ENCODE measurements at places on chromosomes 2 and 18.
A peak's percentile ranks its signal among the peaks of the same experiment; 100 is the strongest.

DNA sequence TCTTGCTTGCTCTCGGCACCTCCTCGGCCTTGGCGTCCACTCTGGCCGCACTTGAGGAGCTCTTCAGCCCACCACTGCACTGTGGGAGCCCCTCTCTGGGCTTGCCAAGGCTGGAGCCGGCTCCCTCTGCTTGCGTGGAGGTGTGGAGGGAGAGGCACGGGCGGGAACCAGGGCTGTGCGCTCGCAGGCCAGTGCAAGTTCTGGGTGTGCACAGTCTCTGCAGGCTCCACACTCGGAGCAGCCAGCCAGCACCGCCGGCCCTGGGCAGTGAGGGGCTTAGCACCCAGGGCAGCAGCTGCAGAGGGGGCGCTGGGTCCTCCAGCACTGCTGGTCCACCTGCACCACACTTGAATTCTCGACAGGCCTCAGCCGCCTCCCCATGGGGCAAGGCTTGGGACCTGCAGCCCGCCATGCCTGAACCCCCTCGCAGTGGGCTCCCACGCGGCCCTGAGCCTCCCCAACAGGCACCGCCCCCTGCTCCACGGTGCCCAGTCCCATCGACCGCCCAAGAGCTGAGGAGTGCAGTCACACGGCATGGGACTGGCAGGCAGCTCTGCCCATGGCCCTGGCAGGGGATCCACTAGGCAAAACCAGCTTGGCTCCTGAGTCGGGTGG, 411.2 kb upstream of the CHAC2 start:
- DNase-seq = no peak

DNA sequence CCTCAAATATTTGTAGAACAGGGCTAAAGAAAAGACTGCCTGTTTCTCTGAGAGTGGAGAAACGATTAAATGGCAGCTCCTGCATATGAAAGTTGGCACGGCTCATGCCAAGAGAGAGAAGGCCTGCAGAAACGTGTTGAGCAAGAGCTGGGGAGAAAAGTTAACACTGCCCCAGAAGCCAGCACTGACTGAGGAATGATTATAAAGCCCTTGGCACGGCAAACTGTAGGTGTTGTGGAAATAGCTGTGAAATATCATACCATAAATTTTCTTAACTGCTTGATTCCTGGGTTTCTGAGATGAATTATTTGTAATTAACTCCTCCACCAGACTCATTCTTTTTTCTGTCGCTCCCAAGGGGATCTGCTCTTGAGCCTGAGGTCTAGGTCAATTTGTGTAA, 4.3 kb downstream of the FRZB start:
- DNase-seq = no peak

GRCh38 chr18:79772108-79772864, 25.5 kb upstream of the KCNG2 start:
- no peak for DNase-seq

DNA sequence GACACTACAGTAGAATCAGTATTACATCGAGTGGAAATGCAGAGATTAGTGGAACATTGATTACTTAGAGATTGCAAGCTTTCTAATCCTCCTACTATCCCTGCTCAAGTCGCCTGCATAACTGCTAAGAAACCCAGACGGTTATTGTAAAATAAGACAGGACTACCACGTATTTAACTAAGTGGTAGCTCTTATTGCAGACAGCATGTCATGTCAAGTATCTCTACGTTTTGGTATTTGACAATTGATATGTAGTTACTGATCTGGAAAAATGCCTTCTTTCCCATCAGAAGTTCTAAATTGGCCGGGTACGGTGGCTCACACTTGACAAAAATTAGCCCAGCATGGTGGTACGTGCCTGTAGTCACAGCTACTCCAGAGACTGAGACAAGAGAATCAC, 404.1 kb downstream of the CBLN2 start:
- no peak for DNase-seq

DNA sequence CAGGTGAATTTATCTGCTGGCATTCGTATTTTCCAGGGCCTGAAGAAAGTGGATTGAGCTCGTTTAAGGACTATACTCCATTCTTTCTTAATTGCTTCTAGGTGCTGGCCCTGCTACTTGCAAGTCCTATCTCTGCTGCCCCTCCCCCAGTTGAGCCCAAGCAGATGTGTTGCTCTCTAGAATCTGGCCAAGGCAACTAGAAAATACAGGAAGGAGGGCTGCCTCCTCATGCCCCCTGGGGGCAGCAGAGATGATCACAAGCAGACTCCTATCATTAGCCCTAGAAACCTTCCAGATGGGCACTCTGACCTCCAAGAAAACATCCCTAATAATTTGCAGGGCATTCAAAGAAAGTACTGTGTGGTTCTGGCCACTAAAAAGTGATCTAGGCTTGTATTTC, 72.5 kb upstream of the CYP26B1 start:
- DNase-seq = no peak

GRCh38 chr2:53243430-53243829, 524.2 kb upstream of the CHAC2 start:
- DNase-seq = no peak

- DNase-seq = no peak
Measured at GRCh38 chr2:221420245-221420644, 151.9 kb downstream of the EPHA4 start.

DNA sequence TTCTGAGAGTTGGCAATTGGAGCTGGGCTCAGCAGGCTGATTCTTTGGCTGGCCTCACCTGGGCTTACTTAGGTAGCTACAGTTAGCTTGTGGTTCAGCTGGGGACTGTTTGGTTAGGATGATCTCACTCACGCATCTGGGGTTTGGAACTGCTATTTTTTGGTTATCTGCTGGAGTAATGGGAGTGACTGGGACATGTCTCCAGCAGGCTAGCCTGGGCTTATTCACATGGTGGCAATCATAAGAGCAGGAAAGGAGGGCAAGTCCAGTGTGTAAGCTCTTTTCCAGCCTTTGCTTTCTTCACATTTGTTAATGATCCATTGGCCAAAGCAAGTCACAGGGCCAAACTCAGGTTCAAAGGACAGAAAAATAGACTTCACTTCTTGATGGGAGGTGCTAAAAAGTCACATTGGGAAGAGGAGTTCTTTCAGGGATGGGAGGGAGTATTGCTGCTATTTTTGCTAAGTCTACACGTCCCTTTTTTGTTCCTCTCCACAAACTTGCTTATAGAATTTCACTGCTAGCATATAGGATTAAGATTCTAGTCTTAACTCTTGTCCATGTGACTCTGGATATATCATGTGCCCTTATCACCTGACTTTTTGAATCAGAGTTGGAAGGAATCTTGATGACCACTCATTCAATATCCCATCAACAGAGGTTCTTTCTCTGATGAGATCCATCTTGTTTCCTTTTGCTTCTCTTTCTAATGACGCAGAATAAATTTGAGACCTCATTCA, 174.0 kb downstream of the ZFP36L2 start:
- no peak for DNase-seq

GRCh38 chr2:121377646-121378045, 92.6 kb upstream of the TFCP2L1 start:
- DNase-seq = peak; percentile 6

DNA sequence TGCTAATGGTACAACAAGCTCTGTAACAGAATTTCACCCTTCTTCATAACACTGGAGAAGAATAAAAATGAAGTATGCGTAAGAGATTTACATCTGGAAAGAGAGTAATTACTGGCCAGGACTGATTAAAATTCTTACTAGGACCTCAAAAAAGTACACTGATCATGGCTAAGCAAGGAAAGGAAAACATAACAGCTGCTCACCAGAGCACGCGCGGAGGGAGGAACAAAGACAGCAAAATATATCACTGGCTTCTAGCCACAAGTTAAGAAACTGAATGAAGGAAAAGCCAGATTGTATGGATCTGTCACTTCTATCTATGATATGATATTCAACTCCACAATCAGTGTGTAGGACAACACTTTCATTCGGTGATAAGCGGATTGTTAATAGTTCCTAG, 15.6 kb upstream of the CYTIP start:
- no peak for DNase-seq

GRCh38 chr2:217952409-217952808, 50.4 kb downstream of the TNS1 start:
- DNase-seq = no peak

GRCh38 chr2:170313992-170314348, 136.0 kb downstream of the MYO3B start:
- DNase-seq = no peak

GRCh38 chr2:136439064-136439676, 321.2 kb upstream of the CXCR4 start:
- DNase-seq = no peak

GRCh38 chr18:58339890-58340289, 289.0 kb downstream of the ALPK2 start:
- DNase-seq = no peak

DNA sequence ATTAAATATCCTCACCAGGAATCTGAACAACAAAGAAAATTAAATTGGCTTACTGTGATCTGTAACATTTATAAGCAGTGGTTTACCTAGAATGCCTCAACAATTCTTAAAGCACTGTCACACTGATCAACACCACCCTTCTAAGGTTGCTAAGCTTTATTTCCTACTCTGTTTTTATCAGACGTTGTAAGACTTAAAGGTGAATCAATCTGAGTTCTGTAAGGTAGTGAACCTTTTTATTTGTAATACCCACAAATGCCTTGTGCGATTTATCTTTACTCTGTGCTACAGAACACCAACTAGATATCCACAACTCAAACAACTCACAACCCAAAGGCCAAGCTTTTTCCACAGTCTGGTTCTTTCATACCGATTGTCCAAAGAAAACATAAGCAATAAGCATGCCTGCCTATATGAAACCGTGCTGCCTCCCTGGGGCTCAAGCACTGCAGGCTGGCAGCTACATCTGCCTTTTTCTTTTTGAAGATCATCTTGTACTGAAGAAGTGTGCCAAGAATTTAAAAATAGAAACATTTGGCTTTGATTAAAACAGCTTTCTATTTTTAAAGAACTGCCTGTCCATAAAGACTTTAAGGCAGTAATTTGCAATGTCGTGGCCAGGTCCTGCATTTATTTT, 490.7 kb downstream of the NUP35 start:
- DNase-seq = no peak

GRCh38 chr18:13547347-13547746, 179.0 kb downstream of the FAM210A start:
- DNase-seq = no peak

DNA sequence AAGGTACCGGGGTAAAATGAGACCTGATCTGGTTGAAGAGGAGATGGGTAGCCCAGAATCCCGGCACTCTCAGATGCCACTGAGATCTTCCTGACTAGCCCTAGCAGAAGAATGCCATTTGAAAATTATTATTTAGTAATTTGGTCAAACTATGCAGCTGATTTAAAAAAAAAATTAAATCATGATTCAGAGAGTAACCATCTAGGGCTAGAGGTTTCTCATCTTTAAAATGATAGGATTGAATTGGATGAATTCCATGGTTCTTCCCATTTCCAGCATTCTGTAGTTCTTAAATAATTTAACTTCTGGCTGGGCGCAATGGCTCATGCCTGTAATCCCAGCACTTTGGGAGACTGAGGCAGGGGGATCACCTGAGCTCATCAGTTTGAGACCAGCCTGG, 106.1 kb downstream of the MYO1B start:
- DNase-seq = no peak

DNA sequence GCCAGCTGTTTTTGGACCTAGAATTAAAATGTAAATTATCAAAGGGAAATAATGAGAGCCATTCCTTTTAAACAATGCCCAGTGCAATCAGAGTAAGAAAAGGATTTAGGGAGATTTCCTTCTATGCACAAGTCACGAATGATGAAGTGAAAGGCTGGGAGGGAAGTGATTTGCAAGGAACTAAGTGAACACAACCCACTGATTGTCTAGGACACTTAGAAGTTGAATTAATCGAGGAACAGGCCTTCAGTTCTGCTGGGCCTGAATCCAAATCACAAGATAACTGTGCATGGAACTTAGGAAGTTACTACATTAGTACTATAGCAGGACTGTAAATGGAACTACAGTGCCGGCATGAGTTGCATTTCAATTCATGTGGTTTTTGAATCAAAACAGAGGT, 17.7 kb downstream of the MAP2 start:
- no peak for DNase-seq

GRCh38 chr2:45860136-45861121, 209.0 kb downstream of the PRKCE start:
- no peak for DNase-seq

DNA sequence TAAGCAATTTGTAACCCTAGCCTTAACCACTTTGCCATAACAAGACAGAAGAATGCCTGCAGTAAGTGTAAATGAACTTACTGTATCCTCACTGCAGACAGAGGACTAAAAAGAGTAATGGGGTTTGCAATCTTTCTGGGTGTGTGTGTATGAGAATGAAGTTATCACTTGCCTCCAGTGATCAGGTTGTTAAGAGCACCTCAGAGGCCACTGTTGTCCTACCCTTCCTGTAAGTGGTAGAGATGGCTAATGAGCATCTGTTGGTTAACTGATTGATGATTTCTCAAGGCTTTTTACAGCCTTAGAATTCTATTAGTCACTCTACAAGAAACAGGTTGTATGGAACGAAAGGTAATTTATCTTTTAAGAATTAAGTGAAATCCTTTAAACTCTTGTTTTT, 27.6 kb upstream of the GTF2A1L start:
- DNase-seq = no peak

DNA sequence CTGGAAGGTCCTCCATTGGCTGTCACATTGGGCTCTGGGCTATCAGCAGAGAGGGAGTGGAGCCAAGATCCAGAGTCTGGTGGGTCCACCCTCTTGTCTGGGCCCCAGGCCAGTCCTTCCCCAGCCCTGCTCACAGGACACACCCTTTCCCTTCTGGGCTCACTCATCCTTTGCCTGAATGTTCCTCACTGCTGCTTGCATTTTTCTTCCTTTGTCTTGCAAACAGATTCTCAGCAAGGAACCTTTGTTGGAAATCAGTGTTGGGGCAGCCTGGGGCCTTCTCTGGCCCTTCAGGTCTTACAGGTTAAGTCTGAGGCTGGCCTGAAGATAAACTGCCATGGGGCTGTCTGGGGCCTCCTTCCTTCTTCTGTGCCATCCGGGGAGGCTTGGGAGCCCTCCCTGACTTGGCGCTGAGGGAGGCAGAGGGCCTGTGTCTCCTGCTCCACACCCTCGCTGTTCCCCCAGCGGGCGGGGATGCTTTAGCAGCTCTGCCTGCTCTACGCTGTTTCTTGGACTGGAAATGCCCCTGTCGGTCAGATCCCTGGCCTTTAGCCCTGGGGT, 11.5 kb upstream of the CELF4 start:
- no peak for DNase-seq

All from kidney glomerular epithelial cell (primary cell).